A172 (cell line): ENCODE measurements at places on chromosomes 12 and 14.
A peak's percentile ranks its signal among the peaks of the same experiment; 100 is the strongest.

DNA sequence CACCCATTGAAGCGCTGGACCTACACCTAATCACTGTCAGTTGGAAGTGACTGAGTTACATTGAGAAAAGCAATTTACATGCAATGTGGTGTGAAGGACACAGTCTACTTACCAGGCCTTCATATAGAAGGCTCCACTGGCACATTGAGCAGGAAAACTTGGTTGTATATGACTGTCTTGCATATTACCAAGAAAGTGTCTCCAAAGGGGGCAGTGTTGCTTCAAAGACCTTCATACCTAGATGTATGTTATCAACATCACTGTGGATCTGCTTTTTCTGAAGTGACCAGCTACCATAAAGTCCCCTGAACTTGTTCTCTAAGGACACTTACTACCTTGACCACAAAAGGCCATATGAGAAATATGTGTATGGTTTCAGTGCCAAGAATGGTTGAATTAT is 64.1 kb downstream of the NELL2 start:
- DNase-seq, result no peak

DNA sequence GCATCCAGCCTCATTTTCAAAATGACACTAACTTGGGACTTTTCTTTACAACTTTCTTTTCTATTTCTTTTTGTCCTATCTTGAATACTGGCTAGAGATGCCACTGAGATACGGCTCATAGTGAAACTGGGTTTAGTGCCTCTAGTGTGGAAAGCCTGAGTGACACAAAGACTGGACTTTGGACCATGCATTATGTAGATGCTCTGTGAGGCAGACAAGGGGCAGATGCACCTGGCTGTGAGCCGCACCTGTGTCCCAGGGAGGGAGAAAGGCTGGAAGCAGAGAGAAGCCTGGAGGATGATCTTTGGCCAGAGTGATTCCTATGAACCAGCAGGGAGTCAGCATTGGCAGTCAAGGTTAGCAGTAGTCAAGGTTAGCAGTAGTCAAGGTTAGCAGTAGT is 852.3 kb upstream of the TMEM132C start:
- DNase-seq, result no peak

DNA sequence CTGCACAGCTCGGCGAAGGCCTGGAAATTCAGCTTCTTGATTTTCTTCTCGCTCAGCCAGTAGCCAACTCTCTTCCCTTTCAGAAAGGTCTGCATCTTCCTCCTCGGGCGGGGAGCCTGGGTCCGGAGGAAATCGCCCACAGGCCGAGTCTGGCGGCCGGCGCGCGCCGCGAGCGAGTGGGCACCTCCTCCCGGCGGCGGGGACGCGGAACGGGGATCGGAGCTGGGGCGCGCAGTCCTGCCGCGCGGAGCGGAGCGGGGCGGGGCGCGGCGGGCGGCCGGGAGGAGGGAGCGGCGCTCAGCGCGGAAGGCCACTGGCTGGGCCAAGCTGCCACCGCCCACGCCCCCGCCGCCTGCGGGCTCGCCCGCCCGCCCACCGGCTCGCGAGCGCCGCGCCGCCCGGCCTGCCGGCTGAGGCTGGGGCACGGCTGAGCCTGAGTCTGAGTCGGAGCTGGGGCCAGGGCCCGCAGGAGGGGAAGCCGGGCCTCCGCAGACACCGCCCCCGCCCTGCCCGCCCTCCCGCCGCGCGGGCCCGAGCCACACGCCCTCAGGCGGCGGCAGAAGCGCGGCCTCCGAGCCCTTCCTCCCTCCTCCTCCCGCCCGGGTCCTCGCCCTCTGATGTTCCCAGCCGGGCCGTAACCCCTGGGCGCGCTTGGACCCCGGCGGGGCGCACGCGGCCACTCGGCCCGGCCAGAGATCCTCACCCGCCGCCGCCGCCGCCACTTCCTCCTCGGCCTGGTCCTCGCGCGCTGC is 480 bp downstream of the ITPK1 start:
- DNase-seq, result peak; percentile 28

- no peak for DNase-seq
These were observed 97.6 kb downstream of the FOXA1 start for GRCh38 chr14:37497422-37497821.

GRCh38 chr12:66594688-66595087 is 84.2 kb downstream of the GRIP1 start:
- DNase-seq, result no peak

GRCh38 chr12:93302331-93303229 is 75.1 kb upstream of the NUDT4 start:
- DNase-seq, result peak; percentile 19

- no peak for DNase-seq
These were observed 1.3 kb upstream of the ATP5MC2 start for GRCh38 chr12:53677016-53677799.

DNA sequence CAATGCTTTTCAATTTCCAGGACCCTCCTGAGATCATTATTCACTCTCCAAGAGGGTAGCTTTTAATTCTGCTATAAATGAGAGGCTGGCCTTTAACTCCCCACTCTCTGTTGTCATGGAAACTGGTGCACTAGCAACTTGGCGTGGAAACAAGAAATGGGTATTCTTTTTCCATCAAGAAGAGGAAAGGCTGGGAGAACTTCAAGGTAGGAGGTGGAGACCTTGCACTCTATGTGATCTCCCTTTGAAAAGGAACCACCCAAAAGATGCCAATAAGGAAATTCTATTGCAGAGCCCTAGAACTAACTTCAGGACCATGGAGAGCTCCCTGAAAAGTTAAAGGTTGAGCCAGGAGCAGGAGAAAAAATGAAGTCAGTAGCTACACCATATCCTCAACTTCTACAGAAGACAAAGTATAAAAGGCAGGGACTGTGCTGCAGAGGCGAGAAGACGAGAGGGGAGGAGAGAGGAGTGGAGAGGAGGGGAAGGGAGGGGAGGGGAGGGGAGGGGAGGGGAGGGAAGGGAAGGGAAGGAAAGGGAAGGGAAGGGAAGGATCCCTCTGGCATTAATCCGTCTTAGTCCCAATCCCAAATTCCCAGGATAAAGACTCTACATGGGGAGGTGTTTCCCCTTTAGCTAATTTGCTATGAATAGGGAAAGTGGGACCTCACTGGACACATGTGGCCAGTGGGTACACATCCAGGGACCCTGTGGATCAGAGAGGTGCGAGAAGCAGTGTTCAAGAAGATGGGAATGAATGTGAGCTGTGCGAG is 46.7 kb upstream of the FICD start:
- DNase-seq, result peak; percentile 41

DNA sequence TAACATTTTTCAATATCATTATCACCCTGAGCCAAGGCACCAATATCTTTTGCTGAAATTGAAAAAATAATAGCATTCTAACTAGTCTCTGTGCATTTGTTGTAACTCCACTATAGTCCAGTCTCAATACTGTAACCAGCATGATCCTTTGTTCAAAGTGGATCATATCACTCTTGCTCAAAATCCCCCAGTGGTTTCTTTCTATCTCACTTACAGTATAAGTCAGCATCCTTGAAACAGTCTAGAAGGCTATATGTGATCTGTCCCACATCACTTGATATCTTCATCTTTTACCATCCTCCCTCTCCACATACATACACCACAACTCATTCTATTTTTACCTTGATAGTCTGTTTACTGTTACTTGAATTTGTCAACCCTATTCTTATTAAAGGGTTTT is 435.7 kb downstream of the CCER1 start:
- DNase-seq, result no peak

DNA sequence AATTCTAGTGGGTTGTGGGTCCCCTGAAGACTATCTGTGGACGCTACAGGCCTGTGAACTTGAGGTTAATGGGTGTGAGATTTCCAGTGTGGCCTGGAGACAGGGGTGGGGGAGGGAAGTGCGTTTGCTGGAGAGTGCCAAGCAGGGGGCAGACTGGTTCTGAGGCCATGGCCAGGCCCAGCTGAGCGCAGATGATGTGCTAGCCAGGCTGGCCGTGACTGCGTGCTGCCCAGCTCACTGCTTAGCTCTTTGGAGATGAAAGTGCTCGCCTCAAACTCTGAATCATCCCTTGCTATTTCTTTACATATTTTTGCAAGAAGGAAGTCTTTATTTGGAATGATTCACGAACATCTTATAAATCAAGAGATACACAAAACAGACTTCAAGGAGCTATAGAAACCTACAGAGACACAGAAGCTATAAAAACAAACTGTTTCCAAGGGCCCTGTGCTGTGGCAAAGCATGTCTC is 75.2 kb upstream of the PLEKHG3 start:
- peak; percentile 75 for DNase-seq

DNA sequence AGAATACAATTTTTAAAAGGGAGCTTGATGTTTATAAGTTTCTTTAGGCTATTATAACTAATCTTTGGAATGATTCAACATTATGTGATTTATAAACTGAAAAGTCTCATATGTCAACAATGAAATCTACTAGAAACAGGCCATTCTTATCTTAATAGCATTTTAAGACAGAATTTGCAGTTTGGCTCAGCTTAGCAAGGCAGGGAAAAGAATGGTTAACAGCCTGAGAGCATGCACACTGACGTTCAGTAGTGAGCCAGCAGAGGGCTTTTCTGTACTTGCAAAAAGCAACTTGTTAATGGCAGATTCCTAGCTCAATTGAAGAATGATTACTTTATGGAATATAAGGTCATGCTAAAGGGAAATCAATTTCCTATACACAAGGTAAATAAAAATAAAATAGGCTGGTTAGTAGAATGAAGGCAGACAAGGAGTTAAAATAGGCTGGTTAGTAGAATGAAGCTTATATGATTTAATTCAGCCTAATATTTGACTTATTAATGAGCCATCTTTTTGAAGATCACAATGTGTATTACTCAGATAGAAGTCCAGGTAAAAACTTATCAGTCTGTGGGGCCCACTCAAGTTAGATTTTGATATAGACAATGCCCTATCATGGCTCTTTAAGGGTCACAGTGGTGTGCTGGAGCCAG is 95.9 kb downstream of the OTOGL start:
- peak; percentile 60 for DNase-seq

DNA sequence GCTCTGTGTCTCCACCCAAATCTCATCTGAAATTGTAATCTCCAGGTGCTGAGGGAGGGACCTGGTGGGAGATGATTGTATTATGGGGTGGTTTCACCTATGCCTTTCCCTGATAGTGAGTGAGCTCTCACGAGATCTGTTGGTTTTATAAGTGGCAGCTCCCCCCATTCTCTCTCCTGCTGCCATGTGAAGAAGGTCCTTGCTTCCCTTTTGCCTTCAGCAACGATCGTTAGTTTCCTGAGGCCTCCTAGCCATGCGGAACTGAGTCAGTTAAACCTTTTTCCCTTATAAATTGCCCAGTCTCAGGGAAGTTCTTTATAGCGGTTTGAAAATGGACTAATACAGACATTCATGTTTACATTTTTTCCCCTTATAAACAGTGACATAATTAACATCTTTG is 36.1 kb downstream of the PELI2 start:
- no peak for DNase-seq
